Thoracic aorta (tissue), 2 donors: ENCODE measurements at places on chromosomes 6 and 20. TPM values are rescaled to one million over a fixed set of nuclear protein-coding genes. Genes with fewer than 3 reads are reported as not detected.
A peak's percentile ranks its signal among the peaks of the same experiment; 100 is the strongest.

The PHACTR1 gene
- total RNA-seq = 42.9 TPM

The BTBD3 gene
- total RNA-seq = 12.3 TPM

The EBF4 gene
- total RNA-seq = 14.1 TPM

The ERVFRD-1 gene
- total RNA-seq = not detected

The HCRTR2 gene
- total RNA-seq = not detected

The TNF gene
- 0.71 TPM for total RNA-seq

The IPCEF1 gene
- total RNA-seq = 2.8 TPM

The TCP1 gene
- 138 TPM for total RNA-seq

The GSTA2 gene
- total RNA-seq = not detected

The CPNE5 gene
- total RNA-seq = 1.6 TPM

The HLA-B gene
- 852 TPM for total RNA-seq

DNA sequence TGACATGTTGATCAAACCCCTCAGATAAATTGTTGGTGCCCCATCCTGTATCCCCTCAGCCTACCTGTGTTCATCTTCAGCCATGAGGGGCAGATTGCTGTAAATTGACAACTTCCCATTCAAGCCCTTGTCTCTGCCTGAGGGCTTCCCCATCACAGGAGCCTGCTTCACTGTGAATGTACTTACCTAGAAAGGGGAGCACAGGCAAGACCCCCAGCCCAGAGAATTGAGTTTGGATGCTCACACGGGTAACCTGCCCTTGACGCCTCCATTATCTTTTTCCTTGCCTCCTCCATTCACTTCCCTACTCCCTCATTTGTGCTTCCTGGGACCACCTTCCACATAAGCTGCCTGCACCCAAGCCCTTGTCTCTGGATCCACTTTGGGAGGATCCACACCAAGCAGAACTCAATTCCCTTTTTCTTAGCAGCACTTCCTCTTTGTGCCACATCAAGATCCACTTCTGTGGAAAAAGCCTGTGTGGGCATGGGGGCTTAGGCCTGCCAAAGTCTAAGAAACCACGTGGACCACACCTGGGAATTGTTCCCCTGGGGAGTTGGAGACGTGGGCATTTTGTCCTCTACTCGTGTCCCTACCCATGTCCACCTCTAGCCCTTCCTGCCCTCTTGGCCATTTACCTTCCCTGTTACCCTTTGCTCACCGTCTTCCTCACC lies 103.4 kb upstream of the FOXA2 start:
- no peak overlapping the region for H3K4me3 ChIP-seq
- H3K36me3 ChIP-seq = no peaks in the 10 kb centered on the region
- DNase-seq = no peak
- peaks cover 5% of the 10 kb centered on the region for H3K4me1 ChIP-seq
- H3K27ac ChIP-seq = no peak overlapping the region

GRCh38 chr6:110332281-110332680 lies 25.9 kb downstream of the METTL24 start:
- H3K4me1 ChIP-seq = peaks cover 37% of the 10 kb centered on the region
- H3K27ac ChIP-seq = no peak overlapping the region

GRCh38 chr6:111769365-111770152 lies 103.7 kb downstream of the FYN start:
- H3K4me1 ChIP-seq = no peaks in the 10 kb centered on the region
- no peaks in the 10 kb centered on the region for H3K36me3 ChIP-seq
- H3K4me3 ChIP-seq = no peak overlapping the region
- H3K27ac ChIP-seq = no peak overlapping the region
- H3K27me3 ChIP-seq = no peaks in the 10 kb centered on the region

GRCh38 chr6:112029045-112029822 lies 24.7 kb upstream of the CCN6 start:
- H3K36me3 ChIP-seq = no peaks in the 10 kb centered on the region
- no peaks in the 10 kb centered on the region for H3K4me1 ChIP-seq
- H3K4me3 ChIP-seq = no peak overlapping the region
- H3K27ac ChIP-seq = no peak overlapping the region

DNA sequence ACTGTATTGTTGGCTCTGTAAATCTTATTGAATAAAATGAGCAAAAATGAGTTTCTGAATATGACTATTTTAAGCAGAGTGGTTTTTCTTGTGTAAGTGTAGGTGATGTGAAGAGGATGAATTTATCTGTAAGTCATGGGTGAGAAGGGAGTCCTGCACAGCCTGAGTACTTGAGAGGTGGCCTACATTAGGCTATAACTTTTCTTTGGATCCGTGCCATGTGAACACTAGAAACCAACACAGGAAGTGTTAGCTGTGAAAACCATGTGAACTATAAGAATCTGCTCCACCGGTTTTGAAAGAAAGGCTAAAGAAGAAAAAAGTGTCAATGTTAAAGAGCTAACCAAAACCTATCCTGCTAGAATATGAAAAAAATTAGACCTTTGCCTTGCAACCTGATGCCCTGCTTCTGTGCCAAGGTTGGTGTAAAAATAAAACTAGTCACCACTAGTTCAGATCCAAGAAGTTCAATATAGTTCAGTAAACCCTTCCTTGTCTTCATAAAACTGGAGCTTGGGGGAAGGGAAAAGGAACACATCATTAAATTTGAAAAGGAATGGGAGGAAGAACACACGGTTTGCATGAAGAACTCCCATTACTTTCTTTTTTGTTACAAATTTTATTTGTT lies 21.3 kb downstream of the PLCB1 start:
- H3K4me3 ChIP-seq = no peak overlapping the region
- H3K27ac ChIP-seq = no peak overlapping the region
- no peaks in the 10 kb centered on the region for H3K36me3 ChIP-seq
- H3K27me3 ChIP-seq = no peaks in the 10 kb centered on the region

- no peak for DNase-seq
- H3K4me3 ChIP-seq = no peak overlapping the region
- H3K4me1 ChIP-seq = peaks cover 17% of the 10 kb centered on the region
- no peaks in the 10 kb centered on the region for H3K36me3 ChIP-seq
- no peak overlapping the region for H3K27ac ChIP-seq
- no peaks in the 10 kb centered on the region for H3K27me3 ChIP-seq
Observed at GRCh38 chr6:95572098-95572497, 5.2 kb upstream of the MANEA start.

DNA sequence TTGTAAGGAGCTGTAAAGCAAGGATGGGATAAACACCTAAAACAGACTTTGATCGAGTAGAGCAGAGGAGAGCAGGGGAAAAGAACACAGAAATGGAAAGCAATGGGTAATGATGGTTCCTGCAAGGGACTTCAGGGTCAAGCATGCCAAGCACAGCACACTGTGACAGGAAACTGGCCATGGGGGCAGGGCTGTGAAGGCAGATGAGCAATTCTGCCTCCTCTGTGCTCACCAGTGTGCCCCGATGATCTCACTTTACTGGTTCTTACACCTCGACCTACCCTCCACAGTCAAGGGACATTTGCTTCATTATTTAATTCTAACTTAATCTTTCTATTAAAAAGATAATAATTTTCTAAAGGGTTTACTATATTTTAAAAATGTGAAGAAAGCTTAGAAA lies 21.6 kb upstream of the MYB start:
- no peak overlapping the region for H3K27ac ChIP-seq
- H3K4me3 ChIP-seq = no peak overlapping the region
- H3K36me3 ChIP-seq = no peaks in the 10 kb centered on the region
- no peaks in the 10 kb centered on the region for H3K4me1 ChIP-seq
- H3K27me3 ChIP-seq = no peaks in the 10 kb centered on the region

DNA sequence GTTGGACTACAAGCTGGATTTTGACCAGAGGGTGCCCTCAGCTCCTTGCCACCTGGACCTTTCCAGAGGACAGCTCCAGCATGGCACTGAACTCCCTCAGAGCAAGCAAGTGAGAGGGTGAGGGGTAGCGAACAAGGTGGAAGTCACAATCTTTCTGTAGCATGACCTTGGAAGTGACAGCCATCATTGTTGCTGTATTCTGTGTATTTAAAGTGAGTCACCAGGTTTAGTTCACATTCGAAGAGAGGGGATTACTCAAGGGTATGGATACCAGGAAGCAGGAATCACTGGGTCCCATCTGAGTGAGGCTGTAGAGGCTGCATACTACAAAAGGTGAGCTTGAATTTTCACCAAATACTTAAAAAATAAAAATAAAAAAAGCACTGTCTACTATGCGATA lies 280.0 kb upstream of the SPTLC3 start:
- DNase-seq = no peak
- no peak overlapping the region for H3K4me3 ChIP-seq
- no peaks in the 10 kb centered on the region for H3K27me3 ChIP-seq
- no peaks in the 10 kb centered on the region for H3K36me3 ChIP-seq

GRCh38 chr6:33673851-33674250 lies 37.6 kb downstream of the UQCC2 start:
- no peaks in the 10 kb centered on the region for H3K36me3 ChIP-seq
- H3K27me3 ChIP-seq = no peaks in the 10 kb centered on the region
- peaks cover 12% of the 10 kb centered on the region for H3K4me1 ChIP-seq
- no peak overlapping the region for H3K4me3 ChIP-seq
- DNase-seq = no peak
- H3K27ac ChIP-seq = no peak overlapping the region

DNA sequence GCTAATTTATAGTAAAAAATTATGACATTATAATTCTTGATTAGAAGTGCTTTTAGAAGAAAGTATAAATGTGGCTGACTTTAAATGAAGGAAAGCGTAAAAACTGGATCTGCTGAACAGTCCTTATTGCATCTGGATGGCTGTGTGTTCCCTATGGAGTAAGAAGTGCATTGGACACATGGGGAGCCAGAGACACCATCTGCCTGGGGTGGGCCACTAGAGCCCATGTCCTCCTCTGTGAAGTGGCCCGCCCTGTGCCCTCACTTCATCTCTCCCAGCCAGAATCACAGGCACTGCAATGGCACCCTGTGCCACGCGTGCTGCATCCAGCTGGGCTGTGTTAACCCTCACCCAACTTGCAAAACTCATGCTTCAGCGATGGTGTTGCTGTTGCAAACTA lies 13.2 kb upstream of the SFT2D1 start:
- no peak for DNase-seq
- H3K27me3 ChIP-seq = no peaks in the 10 kb centered on the region
- no peak overlapping the region for H3K4me3 ChIP-seq
- no peaks in the 10 kb centered on the region for H3K4me1 ChIP-seq
- no peaks in the 10 kb centered on the region for H3K36me3 ChIP-seq
- H3K27ac ChIP-seq = no peak overlapping the region

DNA sequence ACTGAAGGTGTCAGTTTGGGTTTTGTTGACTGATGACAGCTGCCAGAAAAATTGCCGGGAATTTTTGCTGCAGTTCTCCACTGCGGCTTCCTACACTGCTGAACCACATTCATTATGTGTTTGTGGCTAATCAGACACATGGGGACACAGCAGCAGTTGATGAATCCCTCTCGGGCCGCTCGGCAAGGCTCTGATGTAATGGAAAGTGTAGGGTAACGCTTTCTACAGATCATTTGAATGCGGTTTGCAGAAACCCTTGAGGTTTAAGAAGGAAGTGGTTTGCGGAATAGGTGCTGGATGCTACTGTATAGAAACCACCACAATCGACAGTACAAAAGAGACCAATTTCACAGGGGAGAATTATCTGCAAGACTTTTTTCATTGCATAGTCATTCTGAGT lies 138.7 kb upstream of the SASH1 start:
- H3K27me3 ChIP-seq = no peaks in the 10 kb centered on the region
- no peak overlapping the region for H3K27ac ChIP-seq
- H3K4me3 ChIP-seq = peak overlapping the region; percentile 52
- no peak for DNase-seq

DNA sequence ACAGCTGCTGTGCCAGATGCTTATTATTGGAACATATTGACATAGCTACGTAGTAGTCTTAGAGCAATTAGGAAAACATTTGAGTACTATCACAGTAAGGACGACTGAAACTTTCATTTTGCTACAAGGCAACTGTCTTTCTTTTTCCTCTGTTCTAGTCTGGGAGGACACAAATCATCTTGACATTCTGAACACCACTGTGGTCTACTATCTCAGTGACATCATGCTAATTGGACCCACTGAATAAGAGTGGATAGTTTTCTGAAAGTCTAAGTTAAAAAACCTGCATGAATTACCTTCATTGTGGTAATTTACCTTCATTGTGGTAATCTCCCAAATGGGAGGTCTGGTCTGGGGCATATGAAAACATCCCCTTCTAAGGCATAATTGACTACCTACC lies 163.3 kb upstream of the MOCS1 start:
- H3K36me3 ChIP-seq = no peaks in the 10 kb centered on the region
- no peak overlapping the region for H3K27ac ChIP-seq
- H3K27me3 ChIP-seq = no peaks in the 10 kb centered on the region
- DNase-seq = no peak

DNA sequence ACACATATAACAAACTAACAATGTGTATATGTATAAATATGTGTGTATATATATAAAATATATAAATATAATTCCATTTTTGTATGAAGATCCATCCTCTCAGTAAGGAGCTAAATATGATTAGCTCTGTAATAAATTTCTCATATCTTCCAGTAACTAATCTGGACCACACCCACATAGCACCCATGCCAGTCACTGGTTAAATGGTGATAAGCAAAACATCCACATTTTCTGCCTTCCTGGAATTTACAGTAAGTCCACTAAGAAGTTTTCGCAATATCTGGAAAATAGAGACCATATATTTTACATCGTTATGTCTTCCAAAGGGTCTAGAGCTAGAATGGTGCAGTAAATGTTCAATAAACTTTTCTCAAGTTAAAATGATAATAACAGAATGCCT lies 151.5 kb upstream of the STMND1 start:
- no peaks in the 10 kb centered on the region for H3K36me3 ChIP-seq
- H3K27ac ChIP-seq = no peak overlapping the region
- no peak overlapping the region for H3K4me3 ChIP-seq
- H3K4me1 ChIP-seq = no peaks in the 10 kb centered on the region

GRCh38 chr6:39515006-39515405 lies 192.5 kb upstream of the KCNK16 start:
- H3K4me3 ChIP-seq = no peak overlapping the region
- no peaks in the 10 kb centered on the region for H3K27me3 ChIP-seq
- no peak overlapping the region for H3K27ac ChIP-seq
- H3K4me1 ChIP-seq = peaks cover 2% of the 10 kb centered on the region
- DNase-seq = no peak

GRCh38 chr6:146598772-146599405 lies at the start of gene ADGB:
TSS of gene ADGB (plus strand) at chr6:146598972. CDS start at chr6:146599041, 69 bp downstream.
- H3K36me3 ChIP-seq = no peaks in the 10 kb centered on the region
- peak within 1 kb of the TSS; percentile 67 for H3K4me3 ChIP-seq
- no peaks in the 10 kb centered on the region for H3K4me1 ChIP-seq
- H3K27ac ChIP-seq = no peak within 1 kb of the TSS
- DNase-seq = no peak

DNA sequence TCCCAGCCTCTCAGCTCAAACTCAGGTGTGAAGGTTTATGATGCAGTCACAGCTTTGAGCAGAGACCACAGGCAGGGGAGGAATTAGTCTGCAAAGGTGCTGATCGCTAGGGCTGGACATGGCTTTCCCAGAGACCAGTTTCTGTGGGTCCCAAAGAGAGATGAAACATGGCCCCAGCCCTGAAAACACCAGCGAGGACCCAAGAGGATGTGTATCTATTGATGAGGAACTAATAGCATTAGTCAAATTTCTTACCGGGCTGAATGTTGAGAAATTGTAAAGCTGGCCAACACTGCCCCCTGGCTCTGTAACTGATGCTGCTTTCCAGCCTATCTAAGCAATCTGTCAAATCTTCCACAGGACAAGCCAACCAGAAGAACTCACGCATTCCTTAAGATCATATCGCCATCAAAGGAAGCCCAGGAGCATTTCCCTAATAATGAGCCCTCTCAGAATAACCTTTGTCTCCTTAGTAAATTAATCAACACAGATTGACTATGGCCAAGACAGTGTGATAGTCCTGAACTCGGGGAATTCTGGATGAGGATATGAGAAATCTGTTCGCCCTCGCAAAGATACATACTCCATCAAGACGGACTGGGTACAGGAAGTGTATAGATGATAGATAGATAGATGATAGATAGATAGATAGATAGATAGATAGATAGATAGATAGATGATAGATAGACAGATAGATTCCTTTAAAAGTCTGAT lies 7.8 kb upstream of the ACSS1 start:
- no peak for DNase-seq
- H3K27me3 ChIP-seq = no peaks in the 10 kb centered on the region
- peaks cover 19% of the 10 kb centered on the region for H3K4me1 ChIP-seq
- H3K27ac ChIP-seq = no peak overlapping the region
- no peak overlapping the region for H3K4me3 ChIP-seq
